Fibroblast of lung (primary cell): ENCODE measurements at places on chromosomes 7 and 10. TPM values are rescaled to one million over a fixed set of nuclear protein-coding genes. Genes with fewer than 3 reads are reported as not detected.
A peak's percentile ranks its signal among the peaks of the same experiment; 100 is the strongest.

RUFY2 gene
- 18.2 and 25.9 TPM in 2 replicates for total RNA-seq

GRCh38 chr10:30865141-30865926 is 166.3 kb downstream of the ZNF438 start:
- DNase-seq, result peak; percentile 55
- no peaks in the 10 kb centered on the region for H3K27me3 ChIP-seq
- H3K4me1 ChIP-seq, result peaks cover 6% of the 10 kb centered on the region
- H3K4me3 ChIP-seq, result no peak overlapping the region

DNA sequence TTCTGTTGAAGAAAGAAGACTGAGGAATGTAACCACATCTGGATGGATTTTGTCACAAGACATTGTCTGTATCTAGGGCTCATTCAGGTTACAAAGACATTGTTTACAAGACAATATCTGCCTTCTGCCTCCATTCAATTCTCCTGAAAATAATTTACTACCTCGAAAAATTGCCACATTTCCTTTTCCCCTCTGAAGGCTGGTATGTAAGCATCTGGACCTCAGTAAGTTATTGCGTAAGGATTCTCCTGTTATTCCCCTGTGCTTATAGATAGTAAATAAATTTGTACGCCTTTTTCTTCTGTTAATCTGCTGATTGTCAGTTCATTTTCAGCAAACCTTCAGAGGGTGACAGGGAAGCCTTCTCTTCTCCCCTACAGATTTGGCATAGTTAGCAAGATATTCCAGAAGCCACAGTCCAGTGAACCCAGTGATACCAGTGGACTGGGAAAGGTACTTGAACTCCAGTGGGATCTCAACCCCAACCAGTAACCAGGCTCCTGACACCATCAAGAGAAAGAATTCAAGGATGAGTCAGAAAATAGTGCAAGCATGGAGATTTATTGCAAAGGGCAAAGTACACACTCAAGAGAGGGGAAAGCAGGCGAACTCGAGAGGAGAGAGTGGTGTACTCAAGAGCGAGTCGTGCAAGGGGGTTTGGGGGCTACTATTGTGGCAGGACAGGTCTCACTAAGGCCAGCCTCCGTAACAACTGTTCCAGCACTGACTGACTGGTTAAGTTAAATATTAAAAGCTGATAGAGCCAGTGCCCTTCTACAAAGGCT is 706.9 kb upstream of the GHITM start:
- no peaks in the 10 kb centered on the region for H3K36me3 ChIP-seq
- no peak overlapping the region for H3K27ac ChIP-seq
- no peak for DNase-seq
- no peaks in the 10 kb centered on the region for H3K4me1 ChIP-seq
- no peaks in the 10 kb centered on the region for H3K27me3 ChIP-seq

DNA sequence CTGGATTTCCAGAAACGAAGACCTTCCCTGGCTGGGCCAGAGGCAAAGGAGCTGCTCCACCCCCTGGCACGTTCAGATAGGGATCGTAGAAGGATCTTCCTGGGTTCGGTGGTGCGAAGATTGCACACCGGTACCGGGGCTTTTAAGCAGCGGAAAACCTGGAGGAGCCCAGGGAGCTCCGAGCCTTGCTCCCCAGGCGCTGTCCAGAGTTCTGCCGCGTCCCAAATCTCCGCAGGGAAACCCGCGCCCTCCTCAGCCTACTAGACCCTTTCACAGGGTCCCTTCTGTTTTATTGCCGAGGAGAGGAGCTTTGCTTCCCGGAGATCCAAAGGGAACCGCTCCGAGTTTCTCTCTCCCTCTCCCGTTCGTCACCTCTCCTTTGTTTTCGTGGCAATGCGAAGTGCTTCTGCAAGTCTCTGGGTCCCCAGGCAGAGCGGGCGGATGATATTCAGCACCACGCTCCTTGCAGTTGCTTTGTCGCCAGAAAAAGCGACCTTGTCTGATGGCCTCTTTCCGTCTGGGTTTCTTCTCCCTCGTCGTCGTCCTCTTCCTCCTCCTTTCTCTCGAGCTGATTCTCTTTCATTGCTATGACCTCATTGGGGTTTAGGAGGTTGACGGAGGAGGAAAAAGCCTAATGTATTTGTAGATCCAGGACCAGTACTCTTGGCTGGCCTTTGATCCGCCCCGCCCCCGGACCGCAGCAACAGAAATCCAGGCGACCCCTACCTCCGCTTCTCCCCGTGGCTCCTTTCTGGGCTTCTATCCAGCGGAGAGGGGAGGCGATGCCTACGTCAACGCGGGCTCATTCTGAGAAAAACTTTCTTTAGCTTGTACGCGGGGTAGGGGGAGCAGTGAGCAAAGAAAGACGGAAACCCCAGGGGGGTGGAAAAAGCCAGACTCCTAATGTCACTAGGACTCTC is at the start of gene TMEM196:
TMEM196 (minus strand) TSS at position 777 of the 920 bp plus-strand sequence. CDS start 921 bp downstream, outside the sequence.
- peak; percentile 60 for DNase-seq
- no peaks in the 10 kb centered on the region for H3K27me3 ChIP-seq
- no peak within 1 kb of the TSS for H3K27ac ChIP-seq

DNA sequence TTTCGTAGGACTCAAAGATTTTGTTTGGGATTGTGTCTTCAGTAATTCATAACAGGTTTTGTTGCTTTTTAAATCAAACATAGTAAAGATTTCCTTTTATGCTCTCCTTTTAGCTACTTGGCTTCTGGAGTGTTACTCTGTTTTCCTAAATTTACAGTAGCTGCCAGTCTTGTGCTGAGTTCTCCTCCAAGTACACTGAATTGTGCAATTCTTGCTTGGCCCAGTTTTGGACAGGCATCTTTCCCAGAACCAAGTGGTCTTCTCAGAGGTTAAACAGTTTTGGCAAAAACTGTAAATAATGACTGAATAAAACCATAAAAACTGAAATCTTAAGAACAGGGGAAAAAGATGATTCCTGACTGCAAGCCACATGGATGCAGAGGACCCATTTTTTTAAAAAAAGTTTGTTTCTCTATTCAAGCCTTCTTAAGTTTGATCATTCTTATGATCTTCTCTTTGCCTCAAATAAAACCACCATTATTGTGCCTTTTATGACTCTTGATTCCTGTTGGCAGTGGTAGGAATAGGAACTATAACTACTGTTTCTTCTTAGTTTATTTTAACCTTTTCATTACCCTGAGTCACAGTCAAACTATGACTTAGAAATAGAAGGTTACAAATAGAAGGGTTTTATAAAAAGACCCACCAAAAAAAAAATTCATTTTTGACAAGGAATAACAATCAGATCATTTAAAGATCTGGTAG is 88.0 kb downstream of the MDFIC start:
- peak overlapping the region; percentile 6 for H3K27ac ChIP-seq
- peak; percentile 92 for DNase-seq
- H3K4me1 ChIP-seq, result peaks cover 8% of the 10 kb centered on the region
- no peaks in the 10 kb centered on the region for H3K36me3 ChIP-seq
- no peaks in the 10 kb centered on the region for H3K27me3 ChIP-seq
